ENCODE measurements at places on chromosomes 1 and 21.

GRCh38 chr1:243686159-243686558 lies 163.9 kb downstream of the AKT3 start:
- DNase-seq: no peak

- DNase-seq: no peak
Measured at GRCh38 chr21:44487831-44488230, 32.5 kb downstream of the LRRC3 start.

DNA sequence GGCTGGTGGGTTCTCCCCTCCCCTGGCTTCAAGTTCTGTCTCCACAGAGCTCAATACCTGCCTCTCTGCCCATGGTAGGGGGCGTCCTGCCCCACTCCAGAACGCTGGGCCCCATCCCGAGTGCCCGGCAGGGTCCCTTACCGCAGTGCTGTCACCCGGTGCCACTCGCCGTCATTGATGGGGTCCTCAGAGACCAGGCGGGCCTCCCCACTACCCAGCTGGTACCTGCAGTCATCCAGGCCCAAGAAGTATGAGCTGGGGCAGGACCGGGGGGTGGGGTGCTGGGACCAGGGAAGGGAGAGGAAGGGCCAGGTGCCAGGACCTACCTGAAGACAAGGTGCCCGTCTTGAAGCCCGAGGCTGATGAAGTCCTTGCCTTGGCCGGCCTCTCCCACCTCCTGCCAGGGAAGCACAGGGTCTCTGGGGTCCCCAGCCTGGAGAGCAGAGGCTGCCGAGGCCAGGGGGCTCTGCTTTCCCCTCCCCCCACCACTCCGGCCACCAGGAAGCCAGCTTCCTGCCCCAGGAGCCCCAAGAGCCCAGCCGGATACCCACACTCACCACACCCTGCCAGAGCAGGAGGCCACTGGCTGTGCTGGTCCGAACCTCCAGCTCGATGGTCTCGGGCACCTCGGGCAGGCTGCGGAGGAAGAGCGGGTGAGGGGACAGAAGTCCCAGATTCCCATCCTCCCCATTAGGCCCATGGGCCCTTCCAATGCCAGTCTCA lies 12.1 kb downstream of the LDLRAD2 start:
- no peak for DNase-seq

DNA sequence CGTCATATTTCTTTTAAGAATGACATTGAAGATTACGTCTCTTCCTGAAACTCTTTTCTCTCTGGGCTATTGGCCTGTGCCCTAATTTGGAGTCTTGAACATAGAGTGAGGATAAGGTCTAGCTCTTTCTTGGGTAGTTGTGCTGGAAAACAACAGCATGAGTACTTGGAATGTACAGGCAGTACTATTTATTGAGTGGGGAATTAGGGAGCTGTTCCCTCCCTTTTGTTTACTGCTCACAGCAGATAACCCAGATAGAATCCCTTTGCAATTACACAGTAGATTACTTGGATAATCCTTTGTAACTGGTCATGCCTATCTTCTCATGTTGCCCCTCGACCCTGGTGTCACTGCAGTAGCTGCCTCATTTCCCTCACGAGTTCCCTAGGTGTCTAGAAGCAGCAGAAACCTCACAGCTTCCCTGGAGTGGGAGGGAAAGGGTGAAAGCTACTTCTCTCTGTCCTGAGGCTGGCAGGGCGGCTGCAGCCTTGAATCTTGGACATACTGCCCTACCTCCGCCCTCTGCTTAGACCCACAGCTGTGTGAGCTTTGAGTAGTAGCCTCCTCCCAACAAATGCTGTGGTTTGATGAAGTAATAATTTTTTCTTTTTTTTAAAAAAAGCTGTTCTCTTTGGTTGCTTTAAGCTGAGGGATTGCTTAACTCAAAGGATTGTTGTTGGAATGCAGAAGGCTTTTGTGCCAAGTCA lies 70.6 kb downstream of the FGGY start:
- no peak for DNase-seq

GRCh38 chr1:223229756-223230155 lies 86.7 kb upstream of the TLR5 start:
- DNase-seq: no peak

DNA sequence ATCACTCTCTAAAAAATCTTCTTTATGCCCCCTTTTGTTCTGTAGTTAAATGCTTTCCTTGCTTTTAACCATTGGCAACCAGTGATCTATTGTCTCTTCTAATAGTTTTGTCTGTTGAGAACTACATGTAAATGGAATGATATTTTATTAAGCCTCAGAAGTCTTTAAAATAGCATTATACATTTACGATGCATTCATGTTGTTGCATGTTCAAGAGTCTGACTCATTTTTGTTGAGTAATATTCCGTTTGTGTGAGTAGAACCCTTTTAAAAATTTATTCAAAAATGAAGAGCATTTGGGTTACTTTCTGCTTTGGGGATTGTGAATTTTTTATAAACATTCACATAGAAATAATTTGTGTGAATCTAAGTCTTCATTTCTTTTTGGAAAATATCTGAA lies 1352.9 kb downstream of the NCAM2 start:
- no peak for DNase-seq

DNA sequence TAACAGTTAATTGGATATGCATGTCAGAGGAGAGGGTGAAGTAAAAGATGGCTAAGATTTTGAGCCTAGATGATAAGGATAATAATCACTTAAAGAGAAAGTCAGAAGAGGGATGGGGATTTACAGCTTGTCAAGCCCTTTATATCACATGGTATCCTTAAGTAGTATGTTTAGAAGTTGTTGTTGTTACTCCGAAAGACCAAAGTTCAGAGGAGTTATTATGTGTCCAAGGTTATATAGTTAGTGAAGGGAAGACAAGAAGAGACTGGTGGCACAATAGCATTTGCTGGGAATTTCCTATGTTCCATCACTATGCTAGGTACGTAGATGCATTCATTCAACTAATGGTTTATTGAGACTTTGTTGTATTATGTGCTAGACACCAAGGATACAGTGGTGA lies 30.8 kb upstream of the AGO1 start:
- no peak for DNase-seq

DNA sequence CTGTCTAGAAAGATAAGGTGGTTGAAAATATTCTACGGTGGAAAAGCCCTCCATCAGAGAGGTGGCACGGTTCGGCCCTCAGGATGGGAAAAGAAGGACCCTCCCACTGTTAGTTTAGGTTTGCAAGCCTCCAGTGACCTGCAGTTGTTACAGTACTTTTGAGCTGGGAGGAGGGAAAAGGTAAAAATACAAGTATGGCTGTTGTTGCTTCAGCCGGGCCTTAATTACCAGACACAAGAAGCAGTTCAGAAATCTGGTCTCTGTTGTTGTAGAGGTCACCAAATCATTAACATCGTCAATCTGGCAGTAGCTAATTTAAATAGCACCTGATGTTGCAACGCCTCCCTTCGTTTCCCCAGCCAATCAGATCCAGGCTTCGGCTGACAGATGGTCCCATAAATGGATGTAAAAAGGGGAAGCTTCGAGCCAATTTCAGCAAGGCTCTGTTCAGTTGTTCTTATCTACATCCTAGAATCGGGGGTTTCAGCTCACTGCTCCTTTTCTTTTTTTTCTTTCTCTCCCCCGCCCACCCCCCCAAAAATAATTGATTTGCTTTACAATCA lies at the start of gene ELAVL4:
TSS of gene ELAVL4 (plus strand) at position 424 of the 563 bp plus-strand sequence. CDS start 270 bp downstream, outside the sequence.
- DNase-seq: no peak

GRCh38 chr1:143653429-143653802 lies 318.4 kb downstream of the FAM72C start:
- no peak for DNase-seq

DNA sequence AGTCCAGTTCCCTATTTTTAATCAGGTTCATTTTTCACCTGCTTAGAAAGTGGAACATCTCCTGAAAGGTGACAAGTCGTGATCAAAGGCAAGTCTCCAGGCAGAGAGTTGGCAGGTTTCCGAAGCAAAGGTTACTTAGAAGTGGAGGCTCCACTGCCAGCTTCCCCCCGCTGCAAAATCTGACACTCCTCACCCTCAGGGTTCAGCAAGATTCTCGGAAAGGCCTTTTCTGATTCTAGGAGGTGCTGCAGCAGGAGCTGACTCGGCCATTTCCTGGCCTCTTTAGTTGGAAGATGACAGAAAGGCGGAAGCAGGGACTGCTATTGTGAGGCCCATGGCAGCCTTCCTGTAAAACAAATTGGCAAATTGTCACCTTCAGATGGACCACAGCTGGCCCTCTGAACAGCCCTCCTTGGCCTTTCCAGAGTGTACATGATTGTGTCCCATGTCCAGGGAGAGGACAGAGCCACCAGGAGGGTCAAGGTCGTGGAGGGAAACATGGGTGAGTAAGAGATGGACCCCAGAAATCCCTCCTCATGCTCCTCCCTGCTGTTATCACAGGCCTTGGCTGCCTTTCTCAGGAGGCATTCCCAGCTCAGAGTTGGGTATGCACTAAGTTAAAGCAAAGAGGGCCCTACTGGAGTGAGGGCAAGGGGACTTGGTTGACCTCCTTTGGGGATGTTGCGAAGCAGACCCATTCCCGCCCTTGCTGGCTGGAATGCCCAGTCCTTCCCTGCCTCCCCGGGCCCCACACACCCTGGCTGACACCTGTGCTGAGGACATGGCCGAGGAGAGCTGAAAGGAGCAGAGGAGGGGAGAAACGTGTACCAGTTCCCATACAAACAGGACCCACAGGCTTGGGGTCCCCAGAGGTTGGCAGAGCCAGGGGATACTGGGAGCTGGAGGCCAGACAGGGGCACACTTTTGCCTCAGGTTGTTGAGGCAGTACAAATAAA lies 115.5 kb upstream of the IRF2BP2 start:
- DNase-seq: peak; percentile 34

- DNase-seq: no peak
Measured at GRCh38 chr1:236552901-236553300, 29.1 kb downstream of the LGALS8 start.

- no peak for DNase-seq
Measured at GRCh38 chr1:209758400-209758799, 2.5 kb downstream of the TRAF3IP3 start.

- no peak for DNase-seq
Measured at GRCh38 chr1:64581843-64582185, 111.9 kb downstream of the CACHD1 start.

DNA sequence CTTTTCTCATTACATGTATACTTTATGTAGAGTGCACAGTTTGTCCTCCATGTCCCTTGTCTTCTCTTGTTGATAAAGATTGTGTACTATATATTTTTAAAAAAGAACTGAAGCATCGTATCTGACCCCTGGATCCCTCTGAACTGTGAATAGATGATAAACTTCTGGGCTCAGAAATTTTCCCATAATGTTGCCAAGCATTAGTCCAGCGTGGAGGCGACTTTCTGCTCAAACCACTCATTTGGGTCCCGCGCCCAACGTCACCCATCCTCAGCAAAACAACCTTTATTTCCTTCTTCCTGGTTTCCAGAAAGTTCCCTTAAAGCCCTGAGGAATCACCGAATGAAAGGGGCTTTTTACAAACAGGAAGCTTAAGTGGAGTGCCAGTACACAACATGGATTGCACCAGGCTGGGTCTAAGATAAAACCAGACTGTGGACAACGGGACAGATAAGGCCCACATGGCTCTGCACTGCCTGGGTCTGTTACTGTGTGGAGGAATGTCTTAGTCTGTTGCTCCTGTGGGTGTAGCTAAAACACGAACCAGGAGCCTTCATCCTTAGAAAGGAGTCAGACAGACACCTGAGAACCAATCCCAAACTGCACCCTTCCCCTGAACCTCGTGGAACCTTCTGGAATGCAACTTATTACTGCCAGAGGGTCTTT lies 15.6 kb downstream of the EVA1C start:
- DNase-seq: no peak

- DNase-seq: no peak
Measured at GRCh38 chr1:245195398-245195797, 40.6 kb downstream of the KIF26B start.

DNA sequence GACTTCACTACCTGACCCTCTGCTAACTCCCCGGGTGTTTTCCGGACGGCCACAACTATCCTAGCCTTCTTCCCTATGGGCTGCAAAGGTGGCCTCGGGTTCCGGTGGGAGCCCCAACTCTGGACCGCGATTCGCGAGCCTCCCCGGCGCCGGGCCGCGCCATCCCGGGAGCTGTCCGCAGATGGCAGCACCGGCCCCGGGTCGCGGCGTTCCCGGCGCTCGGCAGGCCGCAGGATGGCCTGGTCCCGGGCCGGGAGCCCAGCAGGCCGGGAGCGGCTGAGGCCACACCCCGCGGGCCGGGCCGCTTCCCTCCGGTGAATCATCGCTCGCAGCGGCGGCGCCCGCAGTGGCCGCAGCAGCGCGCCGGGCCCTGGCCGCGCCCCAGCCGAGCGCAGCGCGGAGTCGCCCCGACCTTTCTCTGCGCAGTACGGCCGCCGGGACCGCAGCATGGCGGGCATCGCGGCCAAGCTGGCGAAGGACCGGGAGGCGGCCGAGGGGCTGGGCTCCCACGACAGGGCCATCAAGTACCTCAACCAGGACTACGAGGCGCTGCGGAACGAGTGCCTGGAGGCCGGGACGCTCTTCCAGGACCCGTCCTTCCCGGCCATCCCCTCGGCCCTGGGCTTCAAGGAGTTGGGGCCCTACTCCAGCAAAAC lies at the start of gene CAPN2:
TSS of gene CAPN2 (plus strand) at position 346 of the 656 bp plus-strand sequence. CDS start at position 448, 102 bp downstream.
- no peak for DNase-seq

- no peak for DNase-seq
Measured at GRCh38 chr1:3821908-3822307, 25.6 kb upstream of the LRRC47 start.

DNA sequence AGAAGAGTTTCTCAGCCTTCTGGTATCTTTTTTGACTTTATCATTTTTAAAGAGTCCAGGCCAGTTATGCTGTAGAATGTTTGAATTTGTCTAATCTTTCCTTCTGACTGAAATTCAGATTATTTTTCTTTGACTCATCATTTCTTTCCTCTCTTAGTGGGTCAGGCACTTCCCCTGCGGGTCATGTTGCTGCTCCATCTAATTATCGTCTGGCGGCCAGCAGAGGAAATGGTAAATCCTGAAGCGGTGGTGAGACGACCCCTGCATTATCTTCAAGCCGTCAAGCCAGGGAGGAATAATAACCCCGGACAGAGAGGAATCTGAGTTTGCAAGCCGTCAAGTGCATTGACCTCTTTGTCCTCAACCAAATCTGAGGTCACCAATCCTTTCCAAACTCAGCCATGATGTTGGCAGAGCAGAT lies 102.1 kb downstream of the ADSS2 start:
- no peak for DNase-seq

- DNase-seq: no peak
Measured at GRCh38 chr1:74237787-74238186, 2.6 kb downstream of the TNNI3K start.

GRCh38 chr1:165887877-165888551 lies 60.6 kb downstream of the UCK2 start:
- DNase-seq: no peak

DNA sequence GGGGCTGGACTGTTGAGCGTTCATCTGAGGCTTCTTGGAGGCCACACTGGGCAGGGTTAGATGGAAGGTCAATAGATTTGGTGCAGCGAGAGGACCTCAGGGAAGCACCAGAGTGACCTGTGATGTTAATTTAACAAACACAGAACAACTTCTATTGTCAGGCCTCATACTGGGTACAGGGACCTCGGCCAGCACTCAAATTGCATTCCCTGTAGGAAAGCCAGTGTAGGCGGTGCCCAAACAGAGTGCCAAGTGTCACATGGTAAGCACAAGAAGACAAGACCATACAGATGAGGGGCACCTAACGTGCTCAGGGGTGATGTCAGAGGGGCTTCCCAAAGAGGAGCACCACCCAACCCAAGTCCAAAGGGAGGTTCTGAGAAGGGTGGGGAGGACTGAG lies 1.3 kb downstream of the TMEM269 start:
- no peak for DNase-seq

- no peak for DNase-seq
Measured at GRCh38 chr1:44834328-44834727, 8.7 kb downstream of the PTCH2 start.
